ENCODE measurements at places on chromosomes 13 and 19.

GRCh38 chr13:33743438-33744368 is 74.2 kb upstream of the RFC3 start:
- DNase-seq: peak; percentile 65

DNA sequence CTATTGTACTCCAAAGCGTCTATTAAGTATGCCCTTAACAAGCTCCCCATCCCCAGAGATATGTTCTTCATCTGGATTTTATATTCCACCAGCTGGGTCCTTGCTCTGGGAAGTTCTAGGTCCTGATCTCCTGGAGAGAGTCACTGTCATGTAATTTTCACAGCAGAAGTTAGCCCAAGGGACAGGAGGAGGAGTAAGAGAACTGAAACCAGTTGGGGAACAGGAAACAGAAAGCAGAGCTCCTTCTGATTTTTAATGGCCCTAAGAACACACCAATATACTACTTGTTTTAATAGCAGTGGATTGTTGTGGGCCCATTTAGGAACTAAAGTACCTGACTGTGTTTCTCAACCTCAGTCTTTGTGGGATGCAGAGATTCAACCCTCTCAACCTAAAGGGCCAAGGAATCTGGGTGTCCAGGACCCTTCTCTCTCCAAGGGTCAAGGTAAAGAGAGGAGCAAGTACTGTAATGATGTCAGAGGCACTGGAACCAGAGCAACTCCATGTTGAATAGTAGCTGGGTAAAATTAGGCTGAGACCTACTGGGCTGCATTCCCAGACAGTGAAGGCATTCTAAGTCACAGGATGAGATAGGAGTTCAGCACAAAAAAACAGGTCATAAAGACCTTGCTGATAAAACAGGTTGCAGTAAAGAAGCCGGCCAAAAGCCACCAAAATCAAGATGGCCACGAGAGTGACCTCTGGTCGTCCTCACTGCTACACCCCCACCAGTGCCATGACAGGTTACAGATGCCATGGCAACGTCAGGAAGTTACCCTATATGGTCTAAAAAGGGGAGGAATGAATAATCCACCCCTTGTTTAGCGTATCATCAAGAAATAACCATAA is 8.1 kb upstream of the FPR3 start:
- peak; percentile 93 for DNase-seq

DNA sequence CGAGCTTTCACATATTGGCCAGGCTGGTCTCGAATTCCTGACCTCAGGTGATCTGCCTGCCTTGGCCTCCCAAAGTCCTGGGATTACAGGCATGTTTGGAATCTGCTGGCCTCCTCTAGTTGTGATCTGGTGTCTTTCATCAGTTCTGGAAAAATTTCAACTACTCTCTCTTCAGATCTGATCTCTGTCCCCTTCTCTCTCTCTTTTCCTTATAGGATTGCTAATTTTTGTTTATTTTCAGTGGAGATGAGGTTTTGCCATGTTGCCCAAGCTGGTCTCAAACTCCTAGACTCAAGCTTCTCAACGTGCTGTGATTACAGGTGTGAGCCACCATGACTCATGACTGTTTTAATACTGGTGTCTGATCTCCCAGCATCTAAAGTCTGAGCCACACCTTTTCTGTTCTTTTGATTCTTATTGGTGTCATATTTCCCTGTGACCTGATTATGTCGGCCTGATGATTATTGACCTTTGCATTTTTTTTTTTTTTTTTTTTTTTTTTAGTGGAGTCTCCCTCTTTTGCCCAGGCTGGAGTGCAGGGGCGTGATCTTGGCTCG is 10.4 kb upstream of the NANOS2 start:
- no peak for DNase-seq

DNA sequence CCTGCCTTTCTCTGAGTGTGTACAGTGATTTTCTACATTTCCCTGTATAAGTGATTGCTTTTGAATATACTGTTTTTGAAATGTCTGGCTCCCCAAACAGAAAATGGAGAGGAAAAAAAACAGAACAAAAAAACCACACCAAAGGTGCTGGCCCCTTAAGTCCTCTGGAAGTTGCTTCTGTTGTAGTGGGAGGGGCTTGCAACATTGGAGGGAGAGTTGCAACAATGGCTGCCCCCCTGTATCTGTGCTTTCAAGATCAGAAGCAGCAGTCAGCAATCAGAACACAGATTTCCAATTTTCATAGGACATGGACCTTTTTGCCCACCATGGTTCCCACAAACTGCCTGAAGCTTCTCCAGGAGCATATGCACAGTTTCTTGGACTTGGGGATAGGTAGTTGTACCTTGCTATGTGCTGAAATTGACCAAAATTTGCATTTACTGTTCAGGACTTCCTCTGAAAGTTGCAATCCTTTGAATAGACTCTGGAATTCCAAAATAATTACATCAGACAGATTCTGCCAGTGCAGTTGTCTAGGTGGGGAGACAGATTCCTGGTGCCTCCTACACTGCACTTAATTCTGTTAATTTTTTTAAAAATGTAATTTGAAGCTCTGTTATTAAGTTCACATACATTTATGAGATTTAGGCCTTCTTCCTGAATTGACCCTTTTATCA is 13.8 kb downstream of the BIVM start:
- DNase-seq: no peak

- peak; percentile 52 for DNase-seq
These were observed at the start of gene ZNF578 for GRCh38 chr19:52453324-52454094. TSS of gene ZNF578 (plus strand) at chr19:52453553. CDS start at chr19:52501846, 48,293 bp downstream.

DNA sequence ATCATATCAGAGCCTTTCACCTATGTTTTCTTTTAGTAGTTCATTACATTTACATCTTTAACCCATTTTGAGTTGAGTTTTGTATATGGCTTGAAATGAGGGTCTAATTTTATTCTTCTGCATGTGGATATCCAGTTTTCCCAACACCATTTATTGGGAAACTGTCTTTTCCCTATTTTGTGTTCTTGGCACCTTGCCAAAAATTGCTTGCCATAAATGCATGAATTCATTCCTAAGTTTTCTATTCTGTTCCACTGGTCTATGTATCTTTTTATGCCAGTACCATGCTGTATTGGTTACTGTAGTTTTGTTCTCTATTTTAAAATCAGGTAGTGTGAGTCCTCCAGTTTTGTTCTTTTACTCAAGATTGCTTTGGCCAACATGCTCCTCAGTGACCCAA is 144.0 kb upstream of the OBI1 start:
- no peak for DNase-seq
